Right ventricle myocardium superior (tissue), 1 donor: ENCODE measurements at places on chromosomes 4 and X. TPM values are rescaled to one million over a fixed set of nuclear protein-coding genes. Genes with fewer than 3 reads are reported as not detected.

DNA sequence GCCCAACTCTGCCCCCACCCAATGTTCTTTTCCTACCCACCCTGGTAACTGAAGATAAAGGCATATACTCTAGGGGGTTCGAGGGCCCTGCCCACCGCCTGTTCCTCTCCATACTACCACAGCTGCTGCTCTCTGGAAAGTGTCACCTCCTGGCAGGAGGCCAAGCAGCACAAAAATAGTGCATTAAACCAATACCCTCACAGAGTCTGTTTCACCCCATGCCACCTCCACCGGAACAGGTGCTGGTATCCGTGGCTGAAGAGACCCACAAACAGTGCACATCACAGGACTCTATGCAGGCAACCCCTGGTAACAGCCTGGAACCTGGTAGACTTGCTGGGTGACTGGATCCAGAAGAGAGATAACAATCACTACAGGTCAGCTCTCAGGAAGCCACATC, 85.1 kb upstream of the CTSO start:
- no peak for DNase-seq

DNA sequence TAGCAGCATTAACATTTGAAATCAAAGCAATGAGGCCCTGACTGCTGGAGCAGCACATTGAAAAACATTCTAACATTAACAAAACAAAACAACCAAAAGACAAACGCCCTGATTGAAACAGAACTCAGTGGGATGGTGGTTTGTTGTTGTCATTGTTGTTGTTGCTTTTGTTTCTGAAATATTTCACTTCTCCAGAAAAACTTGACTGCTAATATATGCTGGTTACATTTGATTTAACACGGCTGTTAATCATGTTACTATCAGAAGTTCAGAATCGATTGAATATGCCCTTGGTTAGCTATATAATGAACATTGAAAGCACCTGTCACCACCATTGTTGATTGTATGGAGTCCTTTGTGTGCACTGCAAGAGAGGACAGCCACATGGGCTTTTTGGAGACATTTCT, 790.4 kb upstream of the GALNTL6 start:
- DNase-seq = no peak

NCAPG gene
- total RNA-seq = 0.59 TPM

GRCh38 chr4:169110633-169111032, 100.6 kb upstream of the CBR4 start:
- DNase-seq = no peak
